MCF 10A (cell line): ENCODE measurements at places on chromosomes 7 and 10. TPM values are rescaled to one million over a fixed set of nuclear protein-coding genes. Genes with fewer than 3 reads are reported as not detected.

GRCh38 chr10:79491143-79491835 is 21.0 kb upstream of the EIF5AL1 start:
- H3K27me3 ChIP-seq: no peaks in the 10 kb centered on the region
- H3K36me3 ChIP-seq: no peaks in the 10 kb centered on the region
- no peak overlapping the region for H3K4me3 ChIP-seq
- peak; percentile 14 for DNase-seq
- H3K4me1 ChIP-seq: peaks cover 15% of the 10 kb centered on the region

- no peaks in the 10 kb centered on the region for H3K27me3 ChIP-seq
- no peak overlapping the region for H3K4me3 ChIP-seq
- H3K4me1 ChIP-seq: peaks cover 8% of the 10 kb centered on the region
- no peak overlapping the region for H3K27ac ChIP-seq
Measured at GRCh38 chr10:121796342-121796741, 131.5 kb downstream of the ATE1 start.

The HSPA12A gene
- 9.1 and 13.1 TPM in 2 replicates for total RNA-seq

The PIP gene
- not detected in 2 replicates for total RNA-seq

- peak overlapping the region; percentile 37 for H3K27ac ChIP-seq
- H3K4me3 ChIP-seq: peak overlapping the region; percentile 82
- H3K4me1 ChIP-seq: peaks cover 21% of the 10 kb centered on the region
- peak; percentile 96 for DNase-seq
Measured at GRCh38 chr10:50621968-50622705, 1.6 kb downstream of the SGMS1 start.

The ACTR3C gene
- 3.5 and 3.6 TPM in 2 replicates for total RNA-seq

The ATP6V0A4 gene
- 0.40 and 0.64 TPM in 2 replicates for total RNA-seq

The XPNPEP1 gene
- 51.6 and 52.1 TPM in 2 replicates for total RNA-seq

- H3K4me1 ChIP-seq: peaks cover 9% of the 10 kb centered on the region
- no peak for DNase-seq
- no peaks in the 10 kb centered on the region for H3K27me3 ChIP-seq
- peak overlapping the region; percentile 53 for H3K27ac ChIP-seq
- H3K36me3 ChIP-seq: peaks cover 42% of the 10 kb centered on the region
Measured at GRCh38 chr7:48107926-48108472, 18.9 kb downstream of the UPP1 start.

- no peaks in the 10 kb centered on the region for H3K27me3 ChIP-seq
- no peak overlapping the region for H3K27ac ChIP-seq
- no peak for DNase-seq
Measured at GRCh38 chr10:12539350-12540164, 190.2 kb downstream of the CAMK1D start.

DNA sequence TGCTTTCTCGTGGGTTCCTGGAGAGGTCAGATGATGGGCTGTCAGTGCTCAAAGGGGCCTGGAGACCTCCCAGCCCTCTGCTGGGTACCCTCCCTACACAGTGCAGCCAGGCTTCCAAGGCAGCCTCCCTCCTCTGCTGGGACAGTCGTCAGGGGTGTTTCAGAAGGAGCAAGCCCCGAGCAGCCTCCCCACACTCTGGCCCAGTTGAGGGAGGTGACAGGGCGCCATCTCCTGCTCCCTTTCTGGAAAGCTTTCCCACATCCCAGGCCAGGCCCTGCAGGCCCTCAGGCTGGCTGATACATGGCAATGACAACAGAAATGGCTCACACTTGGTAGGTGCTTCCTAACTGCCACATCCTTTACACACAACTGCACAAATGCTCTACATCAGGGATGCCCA is 32.1 kb downstream of the KCNMA1 start:
- no peaks in the 10 kb centered on the region for H3K27me3 ChIP-seq
- DNase-seq: peak; percentile 35
- no peak overlapping the region for H3K27ac ChIP-seq
- no peaks in the 10 kb centered on the region for H3K36me3 ChIP-seq
- peaks cover 28% of the 10 kb centered on the region for H3K4me1 ChIP-seq

- H3K4me1 ChIP-seq: peaks cover 33% of the 10 kb centered on the region
- peaks cover 5% of the 10 kb centered on the region for H3K36me3 ChIP-seq
- DNase-seq: no peak
- peak overlapping the region; percentile 87 for H3K27ac ChIP-seq
Measured at GRCh38 chr10:61897671-61898434, 3.6 kb upstream of the ARID5B start.

The VSTM4 gene
- not detected in 2 replicates for total RNA-seq

DNA sequence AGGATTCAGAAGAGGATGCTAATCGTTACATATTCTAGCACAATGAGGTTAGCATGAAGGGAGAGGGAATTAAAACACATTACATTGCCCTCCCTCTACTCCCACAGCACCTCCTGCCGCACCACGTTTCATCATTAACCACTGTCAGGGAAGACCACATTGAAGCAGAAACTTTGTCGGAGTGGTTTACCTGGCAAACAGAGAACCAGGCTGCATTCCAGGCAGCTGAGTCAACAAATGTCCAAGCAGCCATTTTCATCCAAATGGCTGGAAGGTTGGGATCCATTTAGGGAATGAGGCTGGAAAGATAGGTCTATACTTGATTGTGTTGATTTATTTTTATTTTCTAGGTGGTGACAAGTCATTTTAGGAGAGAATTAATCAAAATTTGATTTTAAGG is 273.6 kb downstream of the DYNC1I1 start:
- H3K4me1 ChIP-seq: no peaks in the 10 kb centered on the region
- no peak for DNase-seq
- peaks cover 17% of the 10 kb centered on the region for H3K27me3 ChIP-seq
- no peaks in the 10 kb centered on the region for H3K36me3 ChIP-seq

The KCNH2 gene
- 0.09 TPM in 1 of 2 replicates, not detected in the other for total RNA-seq

The VENTX gene
- total RNA-seq: not detected in 2 replicates

DNA sequence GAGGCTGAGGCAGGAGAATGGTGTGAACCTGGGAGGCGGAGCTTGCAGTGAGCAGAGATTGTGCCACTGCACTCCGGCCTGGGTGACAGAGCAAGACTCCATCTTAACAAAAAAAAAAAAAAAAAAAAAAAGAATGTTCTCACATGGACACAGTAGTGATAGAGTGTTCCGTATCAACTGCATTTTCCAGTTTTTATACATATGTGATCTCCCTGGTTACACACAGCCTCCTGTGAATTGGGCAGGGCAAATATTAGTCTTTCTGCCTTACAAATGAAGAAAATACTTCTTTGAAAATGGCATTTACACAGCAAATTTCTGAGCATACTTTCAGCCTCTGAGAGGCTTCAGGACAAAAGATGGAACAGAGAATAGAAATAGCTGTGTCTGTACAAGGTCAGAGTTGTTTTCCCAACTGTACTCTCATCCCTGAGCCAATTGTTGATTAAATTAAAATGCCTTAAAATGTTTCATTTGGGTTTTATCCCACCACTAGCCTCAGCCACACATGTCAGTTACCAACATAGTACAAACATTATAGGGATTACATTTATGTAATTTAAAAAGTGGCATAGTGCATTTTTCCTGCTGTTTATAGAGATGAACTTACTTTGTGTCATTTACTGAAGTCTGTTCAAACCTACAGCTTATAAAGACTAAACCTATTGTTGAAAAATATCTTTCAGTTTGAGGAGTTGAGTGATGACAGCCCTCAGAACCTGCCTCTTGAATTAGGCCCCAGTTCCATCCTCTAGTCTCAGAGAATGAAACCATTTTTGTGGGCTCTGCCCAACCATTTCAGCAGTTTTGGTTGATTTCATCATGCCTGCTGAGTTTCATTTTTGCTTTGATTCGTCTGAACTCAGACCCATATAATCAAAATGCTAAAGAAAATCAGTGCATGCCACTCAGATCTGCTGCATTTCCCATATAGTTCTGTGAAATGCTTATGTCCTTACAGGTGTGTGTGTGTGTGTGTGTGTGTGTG is 609.4 kb upstream of the C7orf33 start:
- no peaks in the 10 kb centered on the region for H3K36me3 ChIP-seq
- no peaks in the 10 kb centered on the region for H3K27me3 ChIP-seq
- no peak overlapping the region for H3K27ac ChIP-seq
- H3K4me1 ChIP-seq: no peaks in the 10 kb centered on the region
- DNase-seq: no peak

GRCh38 chr7:99493823-99494222 is 6.3 kb downstream of the ZNF394 start:
- no peak overlapping the region for H3K27ac ChIP-seq
- peaks cover 78% of the 10 kb centered on the region for H3K36me3 ChIP-seq
- H3K4me1 ChIP-seq: peaks cover 13% of the 10 kb centered on the region
- no peak overlapping the region for H3K4me3 ChIP-seq
- H3K27me3 ChIP-seq: no peaks in the 10 kb centered on the region

DNA sequence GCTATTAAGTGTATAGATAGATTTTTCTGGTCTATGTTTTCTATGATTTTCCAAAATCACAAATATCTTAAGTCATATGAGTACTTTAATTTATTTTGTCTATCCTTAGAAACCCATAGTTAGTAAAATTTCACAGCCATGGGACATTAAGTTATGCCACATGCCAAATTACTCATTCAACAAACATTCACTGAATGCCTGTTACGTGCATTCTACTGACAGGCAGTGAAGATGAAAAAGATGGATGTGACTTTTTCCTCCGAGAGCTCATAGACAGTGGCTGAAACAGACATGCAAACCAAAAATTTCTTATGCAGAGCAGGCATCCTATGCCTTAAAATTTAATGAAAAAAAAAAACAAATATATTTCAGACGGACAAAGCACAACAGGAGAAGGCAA is 84.9 kb downstream of the CHRM2 start:
- no peaks in the 10 kb centered on the region for H3K4me1 ChIP-seq
- DNase-seq: peak; percentile 24
- no peaks in the 10 kb centered on the region for H3K36me3 ChIP-seq
- no peak overlapping the region for H3K4me3 ChIP-seq

DNA sequence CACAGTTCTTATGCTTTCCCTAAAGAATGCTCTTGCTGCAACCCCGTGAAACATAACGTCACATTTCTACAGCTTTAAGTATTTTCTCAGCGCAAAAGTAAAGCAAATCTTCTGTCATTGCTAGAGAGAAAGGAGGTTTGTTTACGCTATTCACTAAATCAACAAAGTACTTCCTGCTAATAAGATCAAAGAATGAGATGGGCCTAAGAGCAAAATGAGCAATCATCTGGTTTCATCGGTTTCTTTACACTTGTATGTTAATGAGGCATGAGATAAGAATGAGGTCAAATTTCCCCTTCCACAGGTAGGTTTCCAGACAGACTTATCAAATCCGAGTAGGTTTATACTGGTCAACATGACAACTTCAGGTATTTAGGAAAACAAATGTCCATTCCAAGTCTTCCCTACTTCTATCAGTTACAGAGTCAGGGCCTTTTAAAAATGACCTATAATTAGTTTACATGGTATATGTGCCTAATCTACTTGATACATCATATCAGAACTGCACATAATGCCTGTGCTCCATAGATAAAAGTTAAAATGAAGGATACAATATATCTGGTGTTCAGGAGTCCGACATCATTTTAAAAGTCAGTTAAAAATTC is 8.4 kb downstream of the USP6NL start:
- no peak for DNase-seq
- no peaks in the 10 kb centered on the region for H3K27me3 ChIP-seq
- peaks cover 5% of the 10 kb centered on the region for H3K36me3 ChIP-seq
- H3K4me1 ChIP-seq: peaks cover 7% of the 10 kb centered on the region
- H3K27ac ChIP-seq: no peak overlapping the region

DNA sequence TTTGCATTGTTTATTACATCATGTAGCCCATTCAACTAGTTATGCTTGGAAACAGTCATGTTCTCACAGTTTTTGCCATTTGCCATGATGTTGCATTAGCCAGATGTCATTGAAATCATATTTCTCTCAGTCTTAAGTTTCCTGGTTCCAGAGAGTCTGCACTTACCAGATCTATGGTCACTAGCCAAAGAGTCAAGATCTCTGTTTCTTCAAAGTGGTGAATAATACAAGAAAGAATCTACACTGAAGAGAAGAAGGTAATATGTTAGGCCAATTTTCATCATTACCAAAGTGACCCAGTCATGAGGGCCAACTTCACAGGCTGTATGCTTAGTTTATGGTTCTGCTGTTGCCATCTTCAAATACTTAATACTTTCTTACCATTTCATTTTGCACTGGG is 89.0 kb upstream of the PHYHIPL start:
- H3K4me3 ChIP-seq: no peak overlapping the region
- DNase-seq: no peak
- no peak overlapping the region for H3K27ac ChIP-seq
- no peaks in the 10 kb centered on the region for H3K36me3 ChIP-seq

DNA sequence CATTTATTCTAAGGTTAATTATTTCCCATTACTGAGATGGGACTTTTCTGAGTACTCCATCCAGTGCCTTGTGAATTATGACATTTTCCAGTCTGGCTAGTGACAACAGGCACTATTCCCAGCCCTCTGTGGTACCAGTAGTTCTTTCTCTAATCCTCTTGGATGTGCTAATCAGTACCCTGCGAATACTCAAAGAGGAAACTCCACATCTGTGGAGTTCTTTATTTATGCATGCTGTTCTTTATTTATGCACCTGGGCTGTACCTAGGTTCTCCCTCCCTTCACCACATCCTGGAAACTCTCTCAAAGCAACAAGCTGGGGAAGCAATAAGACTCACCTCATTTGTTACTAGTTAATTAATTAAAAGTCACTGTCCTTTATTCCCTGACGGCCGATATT is 83.5 kb downstream of the TSPAN12 start:
- H3K27ac ChIP-seq: no peak overlapping the region
- no peak for DNase-seq
- no peaks in the 10 kb centered on the region for H3K36me3 ChIP-seq
- no peak overlapping the region for H3K4me3 ChIP-seq
- peaks cover 41% of the 10 kb centered on the region for H3K27me3 ChIP-seq

The KNDC1 gene
- 2.1 and 2.4 TPM in 2 replicates for total RNA-seq

DNA sequence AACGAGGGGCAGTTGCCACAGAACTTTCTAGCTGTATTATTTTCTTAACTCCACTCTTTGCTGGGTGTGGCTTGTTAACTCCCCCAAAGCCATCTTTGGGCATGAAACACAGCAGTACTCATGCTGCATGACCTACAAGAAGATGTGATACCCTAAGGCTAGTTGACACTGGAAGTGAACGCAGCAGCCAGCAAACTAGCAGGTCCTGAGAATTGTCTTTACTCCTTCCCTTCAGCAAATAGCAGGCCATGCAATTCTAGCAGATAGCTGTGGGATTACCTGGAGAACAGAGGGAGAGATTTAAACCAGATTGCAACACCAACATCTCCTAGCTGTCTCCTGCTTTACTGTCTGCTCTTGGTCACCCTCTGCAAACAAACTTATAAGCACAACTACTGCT is 688.0 kb upstream of the ZWINT start:
- H3K4me1 ChIP-seq: no peaks in the 10 kb centered on the region
- no peak overlapping the region for H3K4me3 ChIP-seq
- no peaks in the 10 kb centered on the region for H3K27me3 ChIP-seq
- H3K36me3 ChIP-seq: no peaks in the 10 kb centered on the region
- H3K27ac ChIP-seq: no peak overlapping the region

- no peaks in the 10 kb centered on the region for H3K36me3 ChIP-seq
- no peak for DNase-seq
- H3K4me3 ChIP-seq: no peak overlapping the region
- H3K4me1 ChIP-seq: peaks cover 28% of the 10 kb centered on the region
Measured at GRCh38 chr10:118957966-118958365, 71.5 kb upstream of the NANOS1 start.

The FFAR4 gene
- not detected in 2 replicates for total RNA-seq

DNA sequence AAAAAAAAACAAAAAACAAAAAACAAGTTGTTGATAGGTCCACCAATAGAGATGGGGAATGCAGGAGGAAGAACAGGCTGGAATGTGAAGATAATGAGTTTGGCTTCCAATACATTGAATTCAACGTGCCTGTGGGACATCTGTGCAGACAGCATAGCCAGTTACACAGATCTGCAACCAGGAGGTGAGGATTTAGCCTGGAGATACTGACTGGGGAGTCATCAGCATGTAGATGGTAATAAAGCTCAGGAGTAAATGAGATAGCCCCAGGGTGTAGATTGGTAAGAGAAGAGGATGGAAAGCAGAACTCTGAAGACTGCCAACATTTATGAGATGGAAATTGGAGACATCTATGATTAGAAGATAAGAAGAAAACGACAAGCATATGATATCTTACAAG is 4.7 kb upstream of the TRIM8 start:
- H3K4me3 ChIP-seq: no peak overlapping the region
- no peaks in the 10 kb centered on the region for H3K27me3 ChIP-seq
- no peaks in the 10 kb centered on the region for H3K36me3 ChIP-seq
- peaks cover 13% of the 10 kb centered on the region for H3K4me1 ChIP-seq
